T-helper 17 cell (primary cell): ENCODE measurements at places on chromosomes 5 and 9. TPM values are rescaled to one million over a fixed set of nuclear protein-coding genes. Genes with fewer than 3 reads are reported as not detected.

The INSL6 gene
- not detected for total RNA-seq

The ADAMTSL1 gene
- not detected for total RNA-seq

The PDLIM4 gene
- total RNA-seq = not detected

The AJM1 gene
- 2.9 TPM for total RNA-seq

GRCh38 chr5:157109744-157110143 is 900 bp upstream of the HAVCR2 start:
- DNase-seq = no peak
